Tibial artery (tissue), 4 donors: ENCODE measurements at places on chromosomes 6 and 20.

DNA sequence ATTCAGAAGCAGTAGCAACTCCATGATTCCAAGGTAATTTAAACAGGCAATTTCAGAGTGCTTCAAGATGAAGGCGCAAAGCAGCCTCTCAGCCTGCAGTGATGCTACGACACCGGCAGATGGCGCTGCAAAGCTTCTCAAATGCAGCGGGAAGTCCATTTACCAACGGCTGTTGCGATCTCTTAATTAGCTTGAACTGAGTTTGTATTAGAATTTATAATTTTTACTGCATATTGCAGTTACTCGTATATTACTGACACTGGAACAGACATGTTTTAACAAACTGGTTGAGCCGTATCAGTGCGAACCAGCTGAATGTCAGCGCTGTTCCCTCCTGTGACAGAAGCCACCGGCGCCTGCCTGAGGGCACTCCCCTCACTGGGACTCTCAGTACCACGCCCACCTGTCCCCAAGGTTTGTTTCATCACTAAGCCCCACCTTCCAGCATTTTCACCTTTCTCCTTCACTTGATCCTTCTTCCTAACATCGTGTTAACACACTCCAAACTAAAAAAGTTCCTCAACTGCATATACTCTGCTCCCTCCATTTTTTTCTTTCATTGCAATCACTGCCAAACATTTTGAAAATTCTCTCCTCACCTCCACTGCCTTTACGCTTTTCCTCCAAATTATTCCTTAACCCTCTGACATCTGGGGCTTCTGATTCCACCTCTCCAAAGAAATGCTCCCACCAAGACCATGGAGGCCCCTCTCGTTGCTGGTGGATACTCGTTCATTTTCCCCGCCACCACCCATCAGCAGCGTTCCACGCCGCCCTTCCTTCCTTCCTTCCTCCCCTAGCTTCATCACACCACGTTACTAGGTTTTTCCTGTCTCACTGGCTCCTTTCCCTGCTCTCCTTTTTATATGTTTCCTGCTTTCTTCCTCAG, 14.5 kb downstream of the GNL1 start:
- H3K36me3 ChIP-seq, result peaks cover 16% of the 10 kb centered on the region
- no peak overlapping the region for H3K27ac ChIP-seq
- H3K4me3 ChIP-seq, result peak overlapping the region; percentile 11
- H3K4me1 ChIP-seq, result peaks cover 5% of the 10 kb centered on the region
- no peak for DNase-seq
- no peaks in the 10 kb centered on the region for H3K27me3 ChIP-seq

DNA sequence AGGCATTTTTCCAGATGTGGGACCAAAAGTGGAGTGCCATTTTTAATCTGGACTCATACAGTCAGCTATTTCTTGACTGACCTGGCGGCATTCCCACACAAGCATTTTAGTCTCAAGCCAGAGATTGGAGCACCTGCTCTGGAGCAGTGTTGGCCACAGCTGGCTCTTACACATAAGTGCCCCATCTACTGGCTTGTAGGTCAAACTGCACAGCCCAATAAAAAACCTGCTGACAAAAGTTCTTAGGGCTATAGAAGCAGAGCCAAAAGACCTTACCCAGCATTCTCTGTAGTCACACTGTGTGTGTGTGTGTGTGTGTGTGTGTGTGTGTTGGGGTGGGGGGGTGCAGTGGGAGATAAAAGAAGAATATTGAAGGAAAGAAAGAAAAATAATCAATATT, 38.6 kb upstream of the SENP6 start:
- no peaks in the 10 kb centered on the region for H3K27me3 ChIP-seq
- no peak for DNase-seq
- H3K27ac ChIP-seq, result no peak overlapping the region
- no peaks in the 10 kb centered on the region for H3K4me1 ChIP-seq

GRCh38 chr6:165404697-165405096, 95.3 kb upstream of the C6orf118 start:
- H3K4me3 ChIP-seq, result no peak overlapping the region
- H3K4me1 ChIP-seq, result no peaks in the 10 kb centered on the region
- H3K36me3 ChIP-seq, result no peaks in the 10 kb centered on the region

GRCh38 chr6:129895692-129896091, 34.6 kb upstream of the TMEM244 start:
- no peaks in the 10 kb centered on the region for H3K36me3 ChIP-seq
- H3K4me1 ChIP-seq, result no peaks in the 10 kb centered on the region
- H3K27me3 ChIP-seq, result no peaks in the 10 kb centered on the region
- H3K27ac ChIP-seq, result no peak overlapping the region

- no peak overlapping the region for H3K27ac ChIP-seq
- H3K4me1 ChIP-seq, result no peaks in the 10 kb centered on the region
- no peaks in the 10 kb centered on the region for H3K27me3 ChIP-seq
- DNase-seq, result no peak
- no peaks in the 10 kb centered on the region for H3K36me3 ChIP-seq
Measured at GRCh38 chr6:141140905-141141304, 991.8 kb upstream of the GJE1 start.

GRCh38 chr6:111978532-111979149, 75.3 kb upstream of the CCN6 start:
- H3K27ac ChIP-seq, result no peak overlapping the region
- no peaks in the 10 kb centered on the region for H3K4me1 ChIP-seq

DNA sequence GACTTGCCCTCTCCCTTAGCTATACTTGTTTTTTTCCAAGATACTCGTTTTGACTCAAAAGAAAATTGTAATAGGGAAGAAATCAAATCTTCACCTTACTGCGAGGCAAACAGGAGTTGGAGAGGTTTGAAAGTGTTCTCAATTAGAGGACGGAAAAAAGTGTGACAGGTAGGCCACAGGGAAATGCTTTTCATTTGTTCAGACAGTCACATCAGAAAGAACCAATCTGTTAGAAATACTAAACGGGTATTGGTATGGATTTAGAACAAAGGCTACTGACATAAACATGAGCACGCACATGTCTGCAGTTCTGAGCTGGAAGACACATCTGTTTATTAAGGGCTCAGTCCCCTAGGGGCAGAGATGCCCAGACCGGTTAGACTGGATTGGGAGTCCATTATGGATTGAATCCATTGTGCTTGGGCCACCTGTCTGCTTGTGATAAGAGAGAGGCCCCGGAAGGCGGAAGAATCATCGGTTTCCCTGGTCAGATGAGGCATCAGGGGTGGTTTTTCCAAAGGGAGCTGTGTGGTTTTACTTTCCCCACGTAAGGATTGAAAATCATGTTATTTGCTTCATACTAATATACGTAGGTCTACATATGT, 220.9 kb upstream of the MYLIP start:
- H3K4me1 ChIP-seq, result no peaks in the 10 kb centered on the region
- H3K27me3 ChIP-seq, result no peaks in the 10 kb centered on the region
- DNase-seq, result no peak
- no peaks in the 10 kb centered on the region for H3K36me3 ChIP-seq
- no peak overlapping the region for H3K4me3 ChIP-seq
- no peak overlapping the region for H3K27ac ChIP-seq

DNA sequence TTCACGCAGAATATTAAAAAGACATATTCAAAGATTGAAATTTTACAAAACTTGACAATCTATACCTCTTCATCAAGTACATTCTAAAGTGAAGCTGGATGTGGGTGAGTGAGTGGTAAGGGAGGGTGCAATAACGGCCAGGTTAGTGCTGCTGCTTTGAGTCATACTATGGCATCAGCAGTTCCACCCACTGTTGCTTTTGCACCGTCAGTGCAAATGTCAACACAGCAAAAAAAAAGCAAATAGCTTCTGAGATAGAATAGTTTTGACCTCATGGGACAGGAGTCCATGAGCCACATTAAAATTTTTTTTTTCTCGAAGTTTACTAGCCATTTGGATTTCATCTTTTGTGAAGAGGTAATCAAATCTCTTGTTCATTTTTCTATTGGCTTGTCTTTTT, 31.8 kb downstream of the PSMF1 start:
- peaks cover 56% of the 10 kb centered on the region for H3K36me3 ChIP-seq
- no peaks in the 10 kb centered on the region for H3K27me3 ChIP-seq
- H3K4me1 ChIP-seq, result no peaks in the 10 kb centered on the region
- no peak overlapping the region for H3K27ac ChIP-seq
- H3K4me3 ChIP-seq, result no peak overlapping the region

DNA sequence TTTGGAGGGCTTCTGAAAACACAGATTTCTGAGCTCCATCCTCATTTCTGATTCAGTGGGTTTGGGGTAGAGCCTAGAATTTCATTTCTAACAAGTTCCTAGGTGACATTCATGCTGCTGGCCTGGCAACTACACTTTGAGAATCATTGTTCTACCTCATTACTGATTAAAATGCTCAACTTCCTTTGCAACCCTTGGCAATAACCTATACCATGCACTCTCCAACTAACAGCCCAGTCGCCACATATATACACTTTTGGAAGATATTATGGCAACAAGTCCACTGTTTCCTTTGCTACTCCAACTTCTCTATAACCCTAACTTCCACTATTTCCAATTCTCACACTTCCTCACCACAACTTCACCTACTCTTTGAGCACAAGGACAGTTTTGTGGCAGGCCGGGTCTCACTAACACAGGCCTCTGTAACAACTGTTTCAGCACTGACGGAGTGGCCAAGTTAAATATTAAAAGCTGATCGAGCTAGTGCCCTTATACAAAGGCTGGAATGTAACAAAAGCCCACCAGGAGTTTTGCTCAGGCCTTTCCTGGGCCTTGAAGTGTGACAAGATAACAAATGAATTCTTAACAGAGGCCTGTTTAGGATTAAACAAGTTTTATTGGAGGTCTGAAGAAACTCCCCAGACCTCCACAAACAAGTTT, 32.1 kb upstream of the RAB23 start:
- H3K4me3 ChIP-seq, result no peak overlapping the region
- peaks cover 47% of the 10 kb centered on the region for H3K4me1 ChIP-seq
- no peaks in the 10 kb centered on the region for H3K27me3 ChIP-seq
- no peaks in the 10 kb centered on the region for H3K36me3 ChIP-seq

GRCh38 chr20:376750-377149, 3.8 kb upstream of the TRIB3 start:
- DNase-seq, result no peak
- no peak overlapping the region for H3K27ac ChIP-seq
- no peak overlapping the region for H3K4me3 ChIP-seq
- peaks cover 4% of the 10 kb centered on the region for H3K4me1 ChIP-seq

GRCh38 chr6:133629970-133630369, 258.9 kb upstream of the TCF21 start:
- DNase-seq, result no peak
- no peak overlapping the region for H3K27ac ChIP-seq
- no peaks in the 10 kb centered on the region for H3K27me3 ChIP-seq
- no peaks in the 10 kb centered on the region for H3K4me1 ChIP-seq
